ENCODE measurements at places on chromosomes 16 and 17. TPM values are rescaled to one million over a fixed set of nuclear protein-coding genes. Genes with fewer than 3 reads are reported as not detected.

Gene WFDC1
- 8.2 TPM for total RNA-seq

GRCh38 chr16:55899857-55900256 is 24.7 kb upstream of the CES5A start:
- no peak for DNase-seq

GRCh38 chr16:17603626-17604025 is 132.9 kb upstream of the XYLT1 start:
- no peak for DNase-seq

Gene MYH1
- not detected for total RNA-seq

DNA sequence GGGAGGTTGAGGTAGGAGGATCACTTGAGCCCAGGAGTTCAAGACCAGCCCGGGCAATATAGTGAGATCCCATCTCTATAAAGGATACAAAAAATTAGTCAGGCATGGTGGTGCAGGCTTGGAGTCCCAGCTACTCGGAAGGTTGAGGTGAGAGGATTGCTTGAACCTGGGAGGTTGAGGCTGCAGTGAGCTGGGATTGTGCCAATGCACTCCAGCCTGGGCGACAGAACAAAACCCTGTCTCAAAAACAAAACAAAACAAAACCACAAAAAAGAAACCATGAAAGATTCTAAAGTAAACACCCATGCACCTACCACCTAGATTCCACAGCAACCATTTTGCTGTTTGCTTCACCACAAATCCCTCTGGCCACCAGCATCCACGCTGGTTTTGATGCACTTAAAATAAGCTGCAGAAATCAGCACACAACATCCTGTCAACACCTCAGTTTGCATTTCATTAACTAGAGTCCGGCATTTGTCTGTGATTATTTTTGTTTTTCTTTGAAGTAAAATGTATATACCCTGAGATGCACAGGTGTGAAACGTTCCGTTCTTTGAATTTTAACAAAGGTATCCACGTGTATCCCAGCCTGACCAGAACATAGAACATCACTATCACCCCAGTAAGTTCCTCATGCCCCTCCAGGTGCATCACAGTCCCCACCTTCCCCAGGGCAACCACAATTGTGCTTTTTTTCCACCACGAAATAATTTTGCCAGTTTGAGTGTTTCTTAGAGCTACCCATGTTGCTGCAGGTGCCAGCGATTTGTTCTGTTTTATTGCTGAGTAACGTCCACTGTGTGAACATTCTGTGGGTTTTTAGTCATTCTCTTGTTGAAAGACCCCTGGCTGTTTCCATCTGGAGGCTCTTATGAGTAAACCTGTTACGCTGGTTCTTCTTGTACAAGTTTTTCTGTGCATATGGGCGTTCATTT is 191.5 kb downstream of the SEC14L1 start:
- peak; percentile 16 for DNase-seq

GRCh38 chr16:89393738-89394406 is 96.5 kb downstream of the ANKRD11 start:
- DNase-seq = no peak

Gene TP53TG3F
- under 0.01 TPM for total RNA-seq

Gene EME1
- 4.5 TPM for total RNA-seq

Gene NPIPB8
- not detected for total RNA-seq

DNA sequence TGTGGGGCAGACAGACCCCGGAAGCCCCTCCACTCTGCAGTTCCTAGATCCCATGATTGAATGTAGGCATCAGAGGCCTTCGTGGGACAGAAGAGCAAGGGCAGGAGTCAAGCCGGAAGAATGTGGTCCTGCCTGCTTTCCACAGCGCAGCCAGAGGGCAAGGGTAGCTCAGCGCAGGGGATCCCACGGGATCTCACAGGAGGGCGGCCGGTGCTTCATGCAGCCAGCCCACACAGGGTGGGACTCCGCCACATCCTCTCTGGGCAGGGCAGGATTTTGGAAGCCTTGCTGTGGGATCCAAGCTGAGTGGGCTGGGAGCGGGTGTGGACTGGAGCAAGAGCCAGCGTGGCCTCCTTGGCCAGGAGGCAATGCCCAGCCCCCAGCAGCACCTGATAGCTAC is 13.0 kb downstream of the KATNB1 start:
- no peak for DNase-seq

DNA sequence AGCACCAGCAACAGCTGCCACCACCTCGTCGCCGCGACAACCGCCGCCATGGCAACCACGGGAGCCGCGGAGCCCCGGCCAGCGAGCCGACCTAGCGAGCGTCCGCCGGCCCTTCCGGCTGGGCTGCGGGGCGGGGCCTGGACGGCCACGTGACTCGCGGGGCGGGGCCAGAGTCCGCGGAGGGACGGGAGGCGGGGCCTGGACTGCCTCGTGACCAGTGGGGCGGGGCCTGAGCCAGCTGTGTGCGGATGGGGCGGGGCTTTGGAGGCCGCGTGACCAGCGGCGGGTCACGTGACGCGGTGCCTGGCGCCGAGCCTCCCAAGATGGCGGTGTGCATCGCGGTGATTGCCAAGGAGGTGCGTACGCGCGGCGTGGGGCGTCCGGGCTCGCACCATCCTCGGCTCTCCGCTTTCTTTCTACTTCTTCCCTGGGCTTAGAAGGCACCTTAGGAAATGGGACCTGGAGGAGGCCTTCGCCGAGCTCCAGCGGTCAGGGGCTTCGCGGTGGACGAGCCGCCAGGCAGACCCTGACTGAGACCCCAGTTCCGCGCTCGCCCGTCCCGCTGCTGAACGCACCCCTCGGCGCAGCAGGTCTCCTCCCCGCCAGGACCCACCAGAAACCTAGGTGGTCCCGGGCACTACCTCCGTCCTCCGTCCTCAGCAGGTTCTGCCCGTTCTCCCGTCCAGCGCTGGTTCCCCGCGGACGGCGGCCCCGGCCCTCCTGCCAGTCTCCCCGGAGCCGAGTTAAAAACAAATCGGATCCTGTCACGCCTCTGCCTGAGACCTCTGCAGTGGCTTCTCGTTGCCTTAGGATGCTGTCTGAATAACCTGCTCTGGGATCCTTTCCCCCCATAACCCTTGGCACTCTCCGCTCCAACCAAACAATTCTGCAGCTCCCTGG is at the start of the genes GALNS and TRAPPC2L:
TSS of gene GALNS (minus strand) at position 120 of the 900 bp plus-strand sequence. CDS start at position 50, 70 bp downstream.
TSS of gene TRAPPC2L (plus strand) at position 300 of the 900 bp plus-strand sequence. CDS start at position 324, 24 bp downstream.
- DNase-seq = peak; percentile 96

Gene EZH1
- total RNA-seq = 22.0 TPM

GRCh38 chr17:75183999-75184884 is 1.5 kb upstream of the SUMO2 start:
- DNase-seq = no peak

Gene TP53TG3D
- 1.3 TPM for total RNA-seq

DNA sequence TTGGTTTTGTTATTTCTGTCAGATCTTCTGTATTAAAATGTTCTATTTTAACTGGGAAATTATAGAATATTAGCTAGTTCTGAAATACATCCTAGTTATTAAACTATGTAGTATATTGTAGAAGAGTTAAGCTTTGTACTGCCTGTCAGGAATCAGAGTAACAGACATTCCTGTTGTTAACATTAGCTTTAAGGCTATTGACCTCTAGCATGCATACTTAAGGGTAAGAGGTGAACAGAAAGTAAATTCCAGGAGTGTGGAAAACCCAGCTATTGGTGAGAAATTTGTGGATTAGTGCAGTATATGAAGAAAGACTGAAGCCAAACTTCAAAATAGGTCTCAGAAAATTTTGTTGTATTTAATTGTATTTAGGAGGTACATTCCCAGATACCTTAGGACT is 111.3 kb downstream of the CHD9 start:
- no peak for DNase-seq

DNA sequence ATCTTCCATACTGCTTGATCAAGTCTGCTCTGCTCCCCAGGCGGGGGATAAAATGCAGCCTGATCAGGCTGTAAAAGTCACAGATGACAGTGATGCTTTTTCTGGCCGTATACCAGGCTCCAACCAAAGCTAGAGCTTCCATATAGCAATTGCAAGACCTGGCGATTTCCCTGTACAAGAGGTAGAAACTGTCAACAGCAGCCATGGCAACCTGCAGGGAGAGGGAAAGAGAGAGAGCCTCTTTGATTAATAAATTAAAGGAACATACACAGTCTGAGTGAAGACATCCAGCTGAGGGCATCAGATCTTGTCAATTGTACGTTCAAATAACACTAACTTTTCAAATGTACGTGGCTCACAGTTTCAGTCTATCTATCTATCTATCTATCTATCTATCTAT is 13.9 kb downstream of the HSDL1 start:
- DNase-seq = no peak

GRCh38 chr16:59566446-59566845 is 832.3 kb upstream of the GOT2 start:
- no peak for DNase-seq

Gene NTN1
- total RNA-seq = under 0.01 TPM

DNA sequence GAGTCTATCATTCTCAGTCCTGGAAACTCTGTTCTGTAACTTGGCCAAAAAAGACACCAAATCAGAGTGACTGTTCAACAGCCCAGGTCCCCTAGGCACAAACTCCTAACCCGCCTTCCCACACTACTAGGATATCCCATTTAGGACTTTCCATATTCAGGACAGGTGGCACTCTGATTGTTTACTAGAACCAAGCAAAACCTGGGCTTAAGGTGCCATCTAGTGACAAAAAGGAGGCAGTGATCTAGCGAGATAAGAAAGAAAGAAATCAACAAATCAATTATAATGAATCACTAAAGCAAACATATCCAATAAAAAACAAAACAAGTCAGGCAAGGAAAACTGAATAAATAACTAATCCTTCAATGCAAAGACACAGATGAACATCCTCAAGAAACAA is 203.9 kb downstream of the CEP112 start:
- DNase-seq = peak; percentile 24

Gene LHX1
- not detected for total RNA-seq

Gene FOXF1
- total RNA-seq = 10.3 TPM

- no peak for DNase-seq
Observed at GRCh38 chr17:10266296-10266876, 68.0 kb upstream of the GAS7 start.

Gene KRTAP2-3
- 0.32 TPM for total RNA-seq

DNA sequence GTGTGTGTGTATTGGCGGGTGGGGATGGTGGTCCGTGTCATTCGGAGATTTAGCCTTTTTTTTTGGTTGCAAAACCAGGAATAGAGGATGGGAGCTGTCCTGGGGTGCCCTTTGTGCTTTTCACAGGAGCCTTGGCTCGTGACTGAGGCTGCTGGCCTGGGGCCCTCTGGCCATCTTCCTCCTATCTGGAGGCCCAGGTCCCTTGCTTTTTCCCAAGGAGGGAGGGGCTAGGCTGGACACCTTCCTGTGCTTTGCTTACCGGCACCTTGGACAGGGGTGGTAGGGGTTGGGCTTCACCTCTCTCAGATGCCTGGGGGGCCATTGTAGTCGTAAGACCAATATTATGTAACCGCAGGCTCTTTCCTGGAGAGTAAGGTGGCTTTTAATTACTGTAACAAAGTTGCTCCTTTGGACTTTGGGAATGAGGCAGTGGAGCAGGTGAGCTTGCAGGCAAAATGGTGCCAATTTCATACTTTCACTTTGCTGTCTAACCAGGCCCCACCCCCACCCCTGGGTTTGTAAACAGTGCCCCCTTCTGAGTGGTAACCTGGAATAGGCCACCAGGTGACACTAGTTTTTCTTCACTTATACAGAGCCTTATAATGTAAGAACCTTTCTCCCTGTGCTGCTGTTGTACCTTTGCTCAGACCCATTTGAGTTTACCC is 1.2 kb downstream of the DYNLL2 start:
- DNase-seq = peak; percentile 26

Gene DHX8
- total RNA-seq = 44.1 TPM

DNA sequence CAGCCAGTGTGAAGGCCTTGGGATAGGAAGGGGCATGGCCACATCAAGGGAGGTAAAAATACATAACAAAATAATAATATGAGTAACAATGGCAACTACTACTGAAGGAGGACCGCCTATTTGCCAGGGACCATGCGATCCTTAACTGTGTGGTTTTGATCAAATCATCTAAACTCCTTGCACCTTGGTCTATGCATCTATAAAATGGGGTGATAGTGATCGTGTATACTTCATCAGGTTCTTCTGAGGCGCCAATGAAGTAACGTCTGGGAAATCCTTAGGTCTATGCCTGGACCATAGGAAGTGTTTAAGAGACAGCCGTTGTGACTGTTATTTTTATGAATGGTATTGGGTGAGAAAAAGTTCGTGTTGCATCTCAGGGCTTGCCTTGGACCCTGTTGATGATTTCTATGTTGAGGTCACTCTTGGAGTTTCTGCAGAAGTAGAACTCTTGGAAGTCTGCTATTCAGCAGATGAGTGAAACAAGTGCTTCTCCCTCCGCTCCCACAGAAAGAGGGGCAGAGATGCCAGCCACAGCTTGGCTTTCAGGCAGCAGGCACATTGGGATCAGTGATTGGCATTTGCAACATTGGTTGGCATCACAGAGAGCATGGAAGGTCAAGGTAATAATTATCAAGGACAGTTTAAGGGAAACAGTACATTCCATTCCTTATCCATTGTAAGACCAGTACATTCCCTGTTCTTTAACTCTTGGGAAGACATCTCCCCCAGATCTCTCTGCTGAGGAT is 63.1 kb downstream of the PRKCB start:
- no peak for DNase-seq

Gene C17orf78
- total RNA-seq = not detected

Gene CTRL
- not detected for total RNA-seq

GRCh38 chr16:84821728-84822689 is 2.2 kb downstream of the CRISPLD2 start:
- peak; percentile 90 for DNase-seq

DNA sequence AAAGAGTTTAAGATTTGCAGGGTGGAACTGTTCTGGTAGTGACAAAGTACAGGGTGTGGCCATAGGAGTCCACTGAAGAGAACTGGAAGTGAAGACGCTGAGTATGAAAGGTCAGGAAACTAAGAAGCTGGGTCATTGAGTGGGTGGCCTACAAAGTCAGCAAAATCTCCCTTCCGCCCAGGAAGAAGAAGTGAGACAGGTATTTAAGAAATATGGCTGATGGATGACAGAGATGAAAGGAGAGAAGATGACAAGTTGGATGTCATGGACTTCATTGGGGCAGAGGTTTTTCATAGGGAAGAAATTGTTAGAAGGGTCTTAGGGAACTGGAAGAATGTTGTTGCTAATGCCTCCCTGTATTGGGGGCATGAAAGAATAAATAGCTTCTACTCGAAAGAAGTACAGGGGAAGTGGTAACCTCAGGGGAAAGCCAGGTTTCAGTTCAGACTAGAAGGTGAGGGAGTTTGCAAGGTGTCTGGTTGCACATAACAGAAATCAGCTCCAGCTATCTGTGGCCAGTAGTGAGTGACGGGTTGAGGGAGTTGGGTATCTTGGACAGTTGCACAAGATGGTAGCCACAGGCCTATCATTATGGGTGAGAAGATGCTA is 33.6 kb upstream of the MED13 start:
- DNase-seq = no peak

DNA sequence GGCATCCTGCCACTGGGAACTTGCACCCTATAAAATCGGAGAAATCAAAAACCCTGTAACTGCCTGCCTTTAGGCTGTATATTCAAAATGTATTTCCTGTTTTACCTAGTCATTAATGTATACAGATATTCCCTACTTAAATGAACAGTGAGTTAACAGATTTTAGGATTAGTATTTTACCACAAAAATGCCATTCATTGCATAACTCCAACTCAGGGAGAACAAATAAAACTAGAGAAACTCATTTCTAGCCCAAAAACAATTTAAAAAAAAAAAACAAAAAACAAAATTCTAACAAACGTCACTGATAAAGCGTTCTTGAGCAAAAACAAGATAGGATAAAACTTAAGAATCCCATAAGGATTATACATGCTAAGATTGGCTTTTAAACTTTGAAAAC is 3.7 kb upstream of the DHX33 start:
- DNase-seq = peak; percentile 55
